ENCODE measurements at places on chromosomes 13 and 19. TPM values are rescaled to one million over a fixed set of nuclear protein-coding genes. Genes with fewer than 3 reads are reported as not detected.

CD177 gene
- total RNA-seq, result 2.9 TPM

GRCh38 chr13:113887700-113888201 is 23.9 kb upstream of the GAS6 start:
- peak; percentile 58 for DNase-seq

COMP gene
- total RNA-seq, result 12.5 TPM

GRCh38 chr13:100710176-100710575 is 35.6 kb upstream of the TMTC4 start:
- no peak for DNase-seq

ZNF419 gene
- 7.2 TPM for total RNA-seq

DNA sequence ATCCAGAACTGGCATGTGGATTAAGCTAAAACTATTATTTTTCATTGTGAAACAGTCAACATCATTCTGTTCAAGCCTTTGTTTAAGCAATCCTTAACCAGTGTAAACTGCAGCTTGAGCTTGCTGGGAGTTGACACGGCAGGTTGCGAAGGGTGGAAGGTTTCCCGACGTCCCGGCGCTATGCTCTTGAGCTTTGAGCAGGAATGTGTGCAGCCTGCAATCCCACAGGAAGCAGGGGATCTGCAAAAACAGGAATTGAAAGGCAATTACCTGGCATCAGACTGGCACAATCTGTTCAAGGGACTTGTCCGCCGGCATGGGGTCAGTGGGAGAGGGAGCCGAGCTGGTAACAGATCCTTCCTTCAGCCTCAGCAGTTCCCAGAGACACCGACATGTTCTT is 586.7 kb upstream of the SGCG start:
- no peak for DNase-seq

HMGB1 gene
- 133 TPM for total RNA-seq

GRCh38 chr13:30708541-30708940 is 26.8 kb upstream of the ALOX5AP start:
- DNase-seq, result no peak

GRCh38 chr19:2462635-2463421 is 6.1 kb upstream of the LMNB2 start:
- peak; percentile 86 for DNase-seq

ETHE1 gene
- 25.4 TPM for total RNA-seq

DNA sequence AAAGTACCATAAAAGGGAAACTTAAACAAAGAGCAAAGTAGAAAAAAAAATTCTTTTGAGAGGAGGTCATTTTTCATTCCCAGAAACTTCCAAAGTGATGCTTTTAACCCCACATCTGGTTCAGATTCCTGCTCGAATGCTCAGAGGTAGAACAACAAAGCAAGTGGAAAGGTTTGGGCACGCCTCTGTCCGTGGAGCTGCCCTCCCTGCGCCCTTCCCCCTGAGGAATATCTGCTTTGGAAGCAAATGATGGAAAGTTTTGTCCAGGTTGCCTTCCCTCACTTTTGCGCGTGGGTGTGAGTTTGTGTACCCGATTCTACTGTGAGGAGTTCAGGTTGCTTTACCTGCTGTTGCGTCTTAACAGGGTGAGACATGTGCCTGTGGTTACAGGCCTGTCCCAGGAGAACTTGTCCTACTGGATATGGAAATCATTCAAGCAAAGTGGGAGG is 110.2 kb downstream of the KLF5 start:
- no peak for DNase-seq

ZSWIM9 gene
- 2.8 TPM for total RNA-seq

Measured in right atrium auricular region (tissue), 2 donors.